ENCODE measurements at places on chromosomes 7 and 10.
A peak's percentile ranks its signal among the peaks of the same experiment; 100 is the strongest.

DNA sequence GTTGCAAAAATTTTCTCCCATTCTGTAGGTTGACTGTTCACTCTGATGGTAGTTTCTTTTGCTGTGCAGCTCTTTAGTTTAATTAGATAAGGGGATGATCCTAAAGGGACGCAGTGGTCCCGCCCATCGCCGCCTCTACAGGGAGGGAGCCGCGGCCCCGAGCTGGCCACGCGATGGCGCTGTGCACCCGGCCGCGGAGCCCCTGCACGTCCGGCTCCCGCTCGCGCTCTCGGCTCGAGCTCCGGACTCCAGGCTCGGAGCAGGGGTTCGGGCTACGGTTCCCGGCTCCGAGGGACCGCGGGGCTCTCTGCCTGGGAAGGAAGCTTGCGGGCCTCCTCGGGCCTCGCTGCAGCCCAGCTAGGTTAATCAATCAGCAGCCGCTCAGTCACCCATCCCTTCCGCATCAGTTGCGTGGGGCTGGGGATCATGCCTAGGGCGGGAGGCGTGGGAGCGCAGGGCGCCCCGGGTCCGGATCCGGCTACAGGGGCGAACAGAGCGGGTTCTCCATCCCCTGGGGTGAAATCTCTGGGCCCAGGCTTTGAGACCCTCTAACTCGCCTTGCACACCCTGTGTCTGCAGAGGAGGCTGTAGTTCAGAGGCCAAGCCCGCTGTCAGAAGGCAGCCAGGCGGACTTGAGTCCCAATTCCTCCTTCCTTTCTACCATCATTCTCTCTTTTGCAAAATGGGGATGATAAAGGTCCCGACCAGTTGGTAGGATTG, 97.9 kb downstream of the WDR11 start:
- peak; percentile 77 for DNase-seq

GRCh38 chr7:27079234-27079975, 16.4 kb downstream of the HOXA1 start:
- DNase-seq = no peak

- DNase-seq = no peak
Measured at GRCh38 chr7:70355198-70356020, 757.1 kb downstream of the AUTS2 start.

- no peak for DNase-seq
Measured at GRCh38 chr7:44846816-44847508, 925 bp downstream of the H2AZ2 start.

DNA sequence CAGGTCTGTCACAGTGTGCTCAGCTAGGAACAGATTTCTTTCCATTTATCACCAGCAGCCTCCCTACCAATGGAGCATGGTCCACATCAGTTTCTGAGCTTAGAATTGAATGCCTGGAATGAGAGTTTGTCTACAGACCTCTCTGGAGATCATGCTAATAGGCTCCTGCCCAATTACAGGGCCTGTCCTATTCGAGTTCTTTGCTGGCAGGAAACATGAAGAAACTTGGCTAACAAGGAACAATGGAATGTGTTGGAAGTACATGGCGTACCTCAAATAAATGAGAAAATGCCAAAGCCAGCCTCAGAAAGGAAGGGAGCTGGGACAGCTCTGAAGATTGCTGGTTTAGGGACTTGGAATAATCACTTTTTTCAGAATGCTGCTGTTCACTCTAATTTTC, 186.0 kb upstream of the AKR1E2 start:
- DNase-seq = no peak

GRCh38 chr7:98467570-98468312, 66.9 kb upstream of the BAIAP2L1 start:
- DNase-seq = no peak

DNA sequence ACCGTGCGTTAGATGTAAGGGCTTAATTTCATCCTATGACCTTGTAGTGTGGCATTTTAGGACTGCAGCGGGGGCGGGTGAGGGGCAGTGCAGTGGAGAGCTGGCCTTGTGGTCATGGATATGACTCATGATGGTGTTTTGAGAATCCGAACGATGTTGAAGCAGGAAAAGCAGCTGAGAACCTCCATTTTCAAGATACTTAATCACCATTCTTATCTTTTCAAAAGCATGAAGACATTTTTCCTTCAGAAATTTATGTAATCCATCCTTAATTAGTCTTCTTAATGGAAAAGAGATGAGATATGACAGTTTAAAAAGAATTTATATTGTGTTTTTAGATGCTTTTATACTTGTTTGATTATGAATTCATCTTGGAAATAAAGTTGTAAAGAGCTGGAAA, 9.6 kb downstream of the ATP5F1C start:
- DNase-seq = peak; percentile 33

DNA sequence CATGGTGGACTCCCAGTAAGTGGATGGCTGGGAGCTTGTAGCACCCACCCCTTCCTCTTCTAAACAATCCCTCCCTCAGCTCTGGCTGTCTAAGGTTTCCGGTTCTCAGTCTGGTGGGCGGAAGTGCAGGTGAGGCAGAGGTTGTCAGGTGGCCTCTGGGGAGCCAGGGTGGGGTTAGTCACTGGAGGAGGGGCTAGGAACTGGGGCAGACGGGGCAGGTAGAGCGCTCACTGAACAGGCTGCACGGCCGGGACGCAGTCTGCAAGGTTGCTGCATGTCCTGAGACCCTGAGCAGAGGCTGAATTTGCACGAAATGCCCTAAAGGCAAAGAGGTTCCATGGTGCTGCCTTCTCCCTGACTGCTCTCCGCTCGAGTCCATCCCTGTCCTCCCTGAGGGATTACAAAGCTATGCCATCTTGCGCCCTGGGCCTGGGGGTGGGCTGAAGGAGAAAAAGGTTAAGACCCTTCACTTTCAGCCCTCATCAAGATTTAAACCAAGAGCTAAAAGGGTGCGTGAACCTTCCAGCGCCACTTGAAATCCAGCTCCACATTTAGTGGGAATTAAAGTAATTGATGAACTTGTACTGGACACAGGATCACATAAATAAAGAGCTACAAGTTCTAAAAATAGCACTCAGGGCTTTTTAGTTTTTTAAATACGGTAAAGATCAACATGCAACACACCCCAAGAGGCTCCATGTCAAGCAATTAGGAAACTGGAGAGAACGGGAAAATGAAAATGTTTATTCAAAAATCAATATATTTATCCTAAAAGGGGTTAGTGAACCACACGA, 62.3 kb upstream of the CTBP2 start:
- DNase-seq = no peak

DNA sequence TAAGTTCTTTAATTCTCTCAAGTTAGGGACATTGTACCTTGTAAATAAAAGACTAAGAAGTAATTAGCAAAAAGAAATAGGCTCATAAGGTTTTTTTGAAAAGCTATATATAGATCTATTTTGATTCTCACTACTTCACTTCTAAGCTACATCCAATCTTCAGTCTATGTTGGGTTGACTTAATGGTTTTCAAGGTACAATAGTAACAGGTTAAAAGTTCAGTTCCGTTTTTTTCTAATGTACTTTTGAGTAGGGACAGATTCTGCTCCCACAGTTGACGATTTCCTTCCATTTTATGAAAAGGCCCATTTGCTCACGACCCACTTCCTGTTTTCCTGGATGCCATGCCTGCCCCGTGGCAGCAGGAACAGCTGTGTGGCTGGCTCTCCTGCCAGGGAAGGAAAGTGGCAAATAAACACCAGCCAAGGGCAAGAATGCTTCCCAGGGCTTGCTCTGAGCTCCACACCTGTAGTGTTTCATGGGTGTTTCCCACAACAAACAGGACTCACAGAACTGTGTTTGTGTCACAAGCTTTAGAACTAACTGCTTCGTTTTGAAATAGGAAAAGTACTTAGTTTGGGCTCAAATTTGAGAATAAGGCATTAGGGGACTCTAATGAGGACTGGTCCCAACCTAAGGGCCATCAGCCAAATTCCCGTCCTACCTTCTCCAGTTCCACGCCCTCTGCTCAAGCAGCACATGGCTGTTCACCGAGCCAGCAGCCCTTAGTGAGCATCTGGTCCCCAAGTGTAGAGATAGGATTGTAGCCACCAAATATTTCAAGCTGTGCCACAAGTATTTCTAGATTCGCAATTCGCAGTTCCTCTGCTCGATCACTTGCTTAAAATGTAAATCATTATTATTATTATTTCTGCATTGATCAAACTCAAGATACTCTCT, 240.7 kb downstream of the COBL start:
- no peak for DNase-seq

DNA sequence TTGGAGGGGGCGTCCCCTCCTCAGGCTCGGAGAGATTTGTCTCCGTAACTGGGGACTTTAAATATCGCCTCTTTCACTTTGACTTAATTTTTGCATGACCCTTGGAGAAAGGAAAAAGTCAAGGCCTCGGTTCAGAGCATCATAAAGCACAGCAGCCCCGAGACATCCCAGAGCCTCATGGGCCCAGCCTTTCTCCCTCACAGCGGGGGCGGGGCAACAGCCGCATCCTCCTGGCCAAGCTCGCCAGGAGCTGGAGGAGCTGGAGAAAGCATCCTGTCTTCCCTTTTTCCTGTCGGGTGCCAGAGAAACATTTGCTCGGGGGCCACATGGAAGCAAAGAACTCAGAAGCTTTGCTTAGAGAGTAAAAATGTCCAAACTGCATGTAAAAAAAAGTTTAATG, 43.6 kb upstream of the DPYSL4 start:
- no peak for DNase-seq

GRCh38 chr7:139748941-139749340, 28.9 kb downstream of the HIPK2 start:
- DNase-seq = no peak

DNA sequence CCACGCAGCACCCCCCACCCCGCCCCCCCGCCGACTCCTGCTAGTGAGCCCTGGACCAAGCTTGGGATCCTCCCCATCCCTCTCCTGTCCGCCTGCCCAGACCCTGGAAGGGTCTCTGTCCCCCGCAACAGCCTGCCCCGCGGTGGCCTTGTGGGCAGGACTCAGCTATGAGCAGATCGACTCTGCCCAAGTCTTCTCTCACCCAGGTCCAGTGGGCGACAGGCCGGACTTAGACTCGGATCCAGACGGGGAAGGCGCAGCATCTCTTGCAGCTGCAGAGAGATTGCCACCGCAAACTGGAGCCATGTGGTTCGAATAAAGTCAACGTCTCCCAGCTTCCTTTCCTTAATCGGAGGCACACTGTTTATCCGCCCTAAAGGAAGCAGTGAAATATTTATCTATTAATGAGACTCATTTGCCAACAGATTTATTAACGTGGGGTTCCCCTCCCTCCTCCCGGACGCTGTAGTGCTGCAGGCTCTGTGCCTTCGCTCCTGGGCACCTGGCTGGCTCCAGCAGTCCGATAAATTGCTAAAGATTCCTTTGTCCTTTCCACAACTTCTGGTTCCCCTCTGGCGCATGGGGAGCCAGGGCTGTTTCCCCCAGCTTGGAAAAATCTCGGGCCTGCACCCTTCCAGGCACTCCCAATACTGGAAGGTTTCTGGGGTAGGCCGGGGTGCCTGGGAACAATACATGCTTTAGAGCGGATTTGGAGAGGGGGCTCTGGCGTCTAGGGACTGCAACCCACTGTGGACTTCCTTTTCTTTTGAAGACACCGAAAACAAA, 634 bp upstream of the HOXA7 start:
- DNase-seq = no peak
